CD4-positive, alpha-beta T cell treated with Interferon alpha-2 for 1 hour (primary cell): ENCODE measurements at places on chromosomes 11 and 22.
A peak's percentile ranks its signal among the peaks of the same experiment; 100 is the strongest.

- no peak for DNase-seq
These were observed 1295.0 kb downstream of the JRKL start for GRCh38 chr11:97684486-97685439.

GRCh38 chr11:65652511-65653228 lies 10.0 kb downstream of the RELA start:
- peak; percentile 97 for DNase-seq

- no peak for DNase-seq
These were observed 191.7 kb downstream of the TBC1D22A start for GRCh38 chr22:46953968-46954765.

DNA sequence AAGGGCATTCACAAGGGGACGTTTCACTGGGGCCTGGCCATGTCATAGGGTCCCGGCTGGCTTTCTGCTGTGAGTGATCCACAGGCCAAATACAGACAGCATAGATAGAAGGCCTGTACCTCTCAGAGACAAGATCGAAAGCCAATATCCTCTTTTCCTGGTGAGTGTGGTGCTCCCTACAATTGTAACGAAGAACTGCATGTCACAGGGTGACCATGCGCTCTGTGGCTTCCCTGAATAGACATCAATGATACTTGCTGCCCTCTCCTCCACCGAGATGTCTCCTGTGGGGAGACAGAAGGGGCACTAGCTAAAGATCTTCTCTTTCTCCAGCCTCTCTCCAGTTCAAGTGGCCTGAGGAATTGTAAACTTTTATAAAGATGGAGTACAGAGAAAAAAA lies 226.1 kb upstream of the POU2AF2 start:
- no peak for DNase-seq

GRCh38 chr22:20741634-20742581 lies 32.0 kb upstream of the SERPIND1 start:
- peak; percentile 56 for DNase-seq

DNA sequence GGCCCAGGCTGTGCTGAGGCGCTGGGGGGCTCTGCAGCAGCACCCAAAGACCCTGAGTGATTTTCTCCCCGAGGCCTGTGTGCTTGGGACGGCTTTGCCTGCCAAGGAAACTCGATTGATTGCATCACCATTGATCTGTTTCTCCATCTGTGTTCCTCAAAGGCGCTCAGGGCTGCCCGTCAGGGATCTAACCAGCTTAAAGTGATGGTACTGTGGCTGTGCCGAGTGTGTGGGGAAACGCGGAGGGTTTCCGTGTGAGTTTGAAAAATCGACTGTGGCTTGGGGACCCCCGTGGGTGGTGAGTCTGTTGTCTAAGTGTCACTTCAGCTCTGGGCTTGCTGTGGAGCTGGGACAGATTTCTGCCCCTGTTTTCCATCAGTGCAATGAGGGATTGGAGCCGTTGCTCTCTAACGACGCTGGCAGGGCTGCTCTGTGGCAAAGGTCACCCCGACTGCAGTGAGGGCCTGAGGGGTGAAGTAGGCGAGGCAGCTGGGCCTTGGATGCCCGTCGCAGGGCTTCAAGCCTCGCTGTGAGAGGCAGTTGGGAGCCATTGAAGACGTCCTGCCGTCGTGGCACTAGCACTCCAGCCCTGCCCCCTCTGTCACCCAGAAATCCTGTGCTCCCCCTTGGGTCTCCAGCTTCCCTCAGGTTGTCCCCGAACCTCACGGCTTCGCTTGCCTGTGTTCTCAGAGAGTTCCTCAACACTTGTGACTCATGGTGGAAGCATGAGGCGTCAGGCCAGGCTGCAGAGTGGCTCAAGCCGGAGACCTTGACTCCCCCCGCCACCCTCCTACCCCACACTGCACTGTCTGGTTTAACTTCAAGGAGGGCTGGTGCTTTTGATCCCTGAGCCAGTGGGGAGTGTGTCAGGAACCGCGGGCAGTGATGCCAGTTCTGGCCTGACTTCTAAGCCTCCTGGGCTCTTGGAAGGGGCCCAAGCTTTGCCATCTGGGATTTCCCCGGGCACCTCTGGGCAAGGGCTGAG lies 21.8 kb downstream of the CACNA1I start:
- DNase-seq: no peak

GRCh38 chr11:15258433-15259165 lies 143.9 kb downstream of the INSC start:
- no peak for DNase-seq

- DNase-seq: no peak
These were observed 35.6 kb upstream of the ADSL start for GRCh38 chr22:40310768-40311120.

- no peak for DNase-seq
These were observed 6.6 kb downstream of the MPPED2 start for GRCh38 chr11:30579415-30580175.

DNA sequence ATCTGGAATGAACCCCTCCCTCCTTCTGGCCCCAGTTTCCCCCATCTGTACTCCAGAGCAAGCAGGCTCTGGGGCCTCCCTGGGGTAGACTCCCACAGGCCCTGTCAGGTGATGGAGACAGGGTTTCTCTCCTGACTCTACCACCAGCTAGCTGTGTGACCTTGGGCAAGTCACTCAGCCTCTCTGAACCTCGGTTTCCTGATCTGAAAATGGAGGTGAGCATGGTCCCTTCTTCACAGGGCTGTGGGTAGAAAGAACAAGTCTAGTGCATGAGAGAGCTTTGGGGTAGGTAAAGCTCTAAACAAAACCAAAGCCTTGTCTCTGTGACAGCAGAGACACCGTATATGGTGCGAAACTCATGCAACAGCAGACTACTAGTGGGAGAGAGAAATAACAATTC lies 5.6 kb downstream of the CD5 start:
- DNase-seq: no peak

GRCh38 chr11:119028346-119029068 lies 2.2 kb downstream of the SLC37A4 start:
- no peak for DNase-seq

GRCh38 chr22:41334215-41334614 lies 32.9 kb downstream of the ZC3H7B start:
- no peak for DNase-seq

- no peak for DNase-seq
These were observed 180.4 kb upstream of the B3GAT1 start for GRCh38 chr11:134592391-134592990.

- DNase-seq: peak; percentile 28
These were observed 563 bp upstream of the ENDOD1 start for GRCh38 chr11:95088946-95089619.

GRCh38 chr11:1072821-1073231 lies 1.8 kb upstream of the MUC2 start:
- no peak for DNase-seq

DNA sequence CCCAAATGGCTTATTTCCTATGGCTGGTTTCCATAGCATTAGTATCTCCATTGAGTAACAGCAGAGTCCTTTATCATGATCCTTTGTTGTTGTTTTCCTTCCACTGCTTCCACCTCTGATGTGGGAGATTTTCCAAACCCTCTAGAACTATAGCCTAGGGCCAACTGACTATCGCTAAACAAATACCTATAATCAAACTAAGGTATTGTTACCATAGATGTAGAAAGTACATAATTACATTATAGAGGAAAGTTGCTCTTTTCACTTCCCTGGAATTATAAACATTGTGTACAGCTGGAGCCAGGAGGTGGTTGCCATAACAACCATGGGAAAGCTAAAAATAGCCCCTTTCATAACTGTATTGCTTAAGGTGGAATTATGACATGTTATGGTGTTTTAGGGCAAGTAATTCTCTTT lies 47.0 kb upstream of the ALKBH3 start:
- DNase-seq: no peak

GRCh38 chr11:44229098-44229497 lies 80.8 kb downstream of the ALX4 start:
- DNase-seq: no peak

DNA sequence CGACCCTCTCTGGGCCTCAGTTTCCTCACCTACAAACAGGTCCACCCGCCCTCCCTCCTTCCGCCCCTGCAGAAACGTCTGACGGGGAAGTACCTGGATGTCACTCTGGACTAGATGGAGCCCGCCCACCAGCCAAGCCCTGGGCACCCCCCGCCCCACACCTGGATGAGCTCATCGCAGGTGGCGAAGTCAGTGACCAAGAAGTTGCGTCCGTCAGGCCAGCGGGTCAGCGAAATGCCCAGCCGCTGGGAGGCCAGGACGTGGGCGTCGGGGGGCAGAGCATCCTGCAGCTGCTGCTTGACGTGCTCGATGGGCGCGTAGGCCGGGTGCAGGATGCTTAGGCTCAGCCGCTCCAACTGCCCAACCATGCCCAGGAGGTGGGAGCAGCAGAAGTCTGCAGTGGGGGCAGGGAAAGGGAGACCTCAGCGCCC lies 897 bp downstream of the PNPLA5 start:
- no peak for DNase-seq

GRCh38 chr11:116414357-116414880 lies 358.4 kb downstream of the BUD13 start:
- no peak for DNase-seq

DNA sequence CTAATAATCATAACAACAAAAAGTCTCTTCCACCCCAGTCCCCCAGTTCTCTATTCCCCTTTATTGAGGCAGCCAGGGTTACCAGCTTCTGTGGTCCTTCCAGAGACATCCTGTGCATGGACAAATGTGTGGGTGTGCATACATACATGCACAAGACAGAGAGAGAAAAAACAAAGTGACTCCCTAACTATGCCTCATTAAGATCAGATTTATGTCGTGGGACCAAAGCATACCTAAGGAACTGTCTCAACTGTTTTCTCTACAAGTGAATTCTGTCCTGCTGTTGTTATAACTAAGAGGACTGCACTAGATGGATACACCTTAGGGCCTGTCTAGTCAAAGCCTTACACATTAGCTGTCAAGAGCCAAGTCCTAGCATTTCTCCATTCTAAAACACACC lies 106.7 kb downstream of the MRTFA start:
- no peak for DNase-seq

DNA sequence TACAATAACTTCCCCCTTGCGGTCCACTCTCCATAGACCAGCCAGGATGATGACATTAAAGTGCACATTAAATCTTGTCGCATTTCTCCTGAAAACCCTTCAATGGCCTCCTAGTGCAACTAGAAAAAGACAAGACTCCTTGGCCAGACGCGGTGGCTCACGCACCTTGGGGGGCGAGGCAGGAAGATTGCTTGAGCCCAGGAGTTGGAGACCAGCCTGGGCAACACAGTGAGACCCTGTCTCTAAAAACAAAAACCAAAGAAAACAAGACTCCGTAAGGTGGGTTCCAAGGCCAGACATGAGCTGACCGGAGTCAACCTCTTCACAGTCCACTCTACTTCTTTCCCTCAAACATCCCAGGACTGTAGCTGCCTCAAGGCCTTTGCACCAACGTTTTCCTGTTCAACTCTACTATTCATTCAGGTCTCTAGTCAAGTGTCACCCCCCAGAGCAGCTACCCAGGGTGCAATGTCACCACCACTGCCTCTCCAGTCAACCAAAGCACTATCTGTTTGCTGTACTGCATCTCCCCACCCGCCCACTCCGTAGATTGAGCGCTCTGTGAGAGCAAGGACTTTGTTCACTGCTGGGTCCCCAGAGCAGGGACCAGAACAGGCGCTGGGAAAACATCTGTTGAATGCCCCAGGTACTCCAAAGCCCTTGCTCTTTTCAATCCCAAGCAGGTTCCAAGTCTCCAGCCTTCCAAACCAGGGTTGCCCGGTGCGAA lies 739 bp downstream of the ZMAT5 start:
- no peak for DNase-seq

GRCh38 chr11:47314992-47315391 lies 37.5 kb downstream of the MYBPC3 start:
- DNase-seq: no peak

- DNase-seq: no peak
These were observed 9.6 kb downstream of the PLEKHA7 start for GRCh38 chr11:17004486-17005148.

DNA sequence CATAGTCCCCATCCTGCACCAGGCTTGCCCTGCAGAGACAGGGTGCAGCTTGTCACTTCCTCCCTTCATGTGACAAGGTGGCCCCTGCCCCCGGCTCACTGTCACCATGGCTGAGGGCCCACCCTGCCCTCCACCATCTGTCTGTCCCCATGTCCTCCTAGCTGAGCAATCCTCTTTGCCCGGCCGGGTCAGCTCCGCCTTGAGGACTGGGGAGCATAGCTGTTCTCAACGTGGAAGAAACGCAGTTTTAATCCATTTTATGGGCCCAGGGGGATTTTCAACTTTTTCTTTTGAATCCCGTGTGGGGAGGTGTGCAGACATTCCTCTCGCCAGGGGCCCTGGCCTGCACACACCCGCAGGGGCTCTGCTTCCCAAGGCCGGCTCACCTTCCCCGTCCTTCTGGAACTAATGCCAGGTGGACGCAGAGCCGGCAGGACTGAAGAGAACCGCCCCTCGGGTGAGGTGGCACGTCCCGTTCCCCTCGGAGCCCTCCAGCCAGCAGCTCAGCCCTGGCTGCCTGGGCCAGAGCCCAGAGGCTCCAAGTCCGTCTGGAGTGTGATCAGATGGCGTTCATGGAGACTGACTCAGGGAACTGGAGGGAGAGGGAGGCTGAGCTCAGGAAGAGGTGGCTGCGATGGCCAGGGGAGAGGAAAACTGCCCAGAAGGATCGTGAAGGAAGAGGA lies 1108.7 kb downstream of the BRD1 start:
- DNase-seq: no peak

GRCh38 chr11:2298795-2299761 lies 2.6 kb downstream of the C11orf21 start:
- no peak for DNase-seq

DNA sequence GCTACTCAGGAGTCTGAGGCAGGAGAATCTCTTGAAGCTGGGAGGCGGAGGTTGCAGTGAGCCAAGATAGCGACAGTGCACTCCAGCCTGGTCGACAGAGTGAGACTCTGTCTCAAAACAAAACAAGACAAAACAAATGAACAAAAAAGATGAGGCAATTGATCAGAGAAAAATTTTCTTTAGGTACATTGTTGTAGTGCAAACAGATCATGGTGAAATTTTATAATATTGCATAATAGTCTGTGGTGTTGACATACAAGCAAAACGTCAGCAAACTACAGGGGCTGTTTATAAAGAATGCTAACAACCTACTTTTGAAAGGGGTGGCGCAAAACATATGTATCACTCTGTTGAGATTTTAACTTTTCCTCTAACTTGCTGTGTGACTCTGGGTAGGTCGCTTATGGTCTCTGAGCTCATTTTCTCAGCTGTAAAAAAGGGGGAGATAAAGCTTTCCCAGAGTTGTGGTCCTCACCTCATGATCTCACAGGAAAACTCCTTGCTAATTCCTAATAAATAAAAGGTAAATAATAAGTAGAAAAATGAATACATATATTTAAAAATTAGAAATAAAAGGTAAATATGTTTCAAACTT lies 64.8 kb upstream of the NUP160 start:
- DNase-seq: no peak

- DNase-seq: no peak
These were observed 47.4 kb downstream of the PKNOX2 start for GRCh38 chr11:125211948-125212340.

- DNase-seq: no peak
These were observed 148.3 kb downstream of the JRKL start for GRCh38 chr11:96538104-96538503.
